GM12878 (cell line): ENCODE measurements at places on chromosomes 3 and 15.

GRCh38 chr15:93036951-93037819, 51.8 kb downstream of the RGMA start:
- DNase-seq: no peak

- DNase-seq: no peak
These were observed 3.6 kb upstream of the ARHGAP31 start for GRCh38 chr3:119290613-119291012.

GRCh38 chr3:34396288-34396687, 597.9 kb downstream of the PDCD6IP start:
- no peak for DNase-seq

DNA sequence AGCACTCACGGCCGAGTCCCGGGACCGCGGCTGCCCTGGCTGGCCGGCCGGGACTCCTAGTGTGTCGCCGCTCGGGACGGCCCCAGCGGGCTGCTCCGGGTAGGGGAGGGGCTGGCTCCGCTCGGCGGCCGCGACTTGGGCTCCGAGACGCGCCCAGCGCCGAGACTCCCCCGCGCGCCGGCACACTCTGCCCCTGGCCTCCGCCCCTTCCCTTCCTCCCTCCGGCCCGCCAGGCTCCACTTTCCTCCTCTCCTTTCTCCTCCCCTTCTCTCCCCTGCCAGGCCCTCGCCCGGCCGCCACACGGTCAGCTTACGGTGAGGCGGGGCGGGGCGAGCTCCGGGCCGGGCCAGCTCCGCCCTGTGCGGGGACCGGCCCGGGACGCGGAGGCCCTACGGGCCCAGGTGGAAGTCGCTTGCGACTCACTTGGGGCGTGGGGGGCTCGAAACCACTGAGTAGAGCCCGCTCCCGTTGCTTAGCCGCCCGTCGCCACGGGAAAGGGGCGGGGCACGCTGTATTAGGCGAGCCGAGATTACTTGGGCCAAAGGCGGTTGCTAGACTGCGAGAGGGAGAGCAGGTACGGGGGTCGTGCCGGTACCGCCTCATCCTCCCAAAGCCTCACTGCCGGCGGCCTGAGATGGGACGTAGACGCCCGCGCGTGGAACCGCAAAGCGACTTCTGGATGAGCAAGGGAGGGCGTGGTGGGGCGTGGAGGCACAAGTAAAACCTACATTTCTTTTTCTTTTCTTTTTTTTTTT, at the start of gene ITGB5:
Gene ITGB5 (minus strand): TSS at position 189 of the 755 bp plus-strand sequence. CDS start 365 bp downstream, outside the sequence.
- DNase-seq: no peak

- DNase-seq: no peak
These were observed 45.6 kb downstream of the CCDC12 start for GRCh38 chr3:46930945-46931403.

- peak; percentile 35 for DNase-seq
These were observed 26.7 kb upstream of the OR5K4 start for GRCh38 chr3:98326945-98327344.

DNA sequence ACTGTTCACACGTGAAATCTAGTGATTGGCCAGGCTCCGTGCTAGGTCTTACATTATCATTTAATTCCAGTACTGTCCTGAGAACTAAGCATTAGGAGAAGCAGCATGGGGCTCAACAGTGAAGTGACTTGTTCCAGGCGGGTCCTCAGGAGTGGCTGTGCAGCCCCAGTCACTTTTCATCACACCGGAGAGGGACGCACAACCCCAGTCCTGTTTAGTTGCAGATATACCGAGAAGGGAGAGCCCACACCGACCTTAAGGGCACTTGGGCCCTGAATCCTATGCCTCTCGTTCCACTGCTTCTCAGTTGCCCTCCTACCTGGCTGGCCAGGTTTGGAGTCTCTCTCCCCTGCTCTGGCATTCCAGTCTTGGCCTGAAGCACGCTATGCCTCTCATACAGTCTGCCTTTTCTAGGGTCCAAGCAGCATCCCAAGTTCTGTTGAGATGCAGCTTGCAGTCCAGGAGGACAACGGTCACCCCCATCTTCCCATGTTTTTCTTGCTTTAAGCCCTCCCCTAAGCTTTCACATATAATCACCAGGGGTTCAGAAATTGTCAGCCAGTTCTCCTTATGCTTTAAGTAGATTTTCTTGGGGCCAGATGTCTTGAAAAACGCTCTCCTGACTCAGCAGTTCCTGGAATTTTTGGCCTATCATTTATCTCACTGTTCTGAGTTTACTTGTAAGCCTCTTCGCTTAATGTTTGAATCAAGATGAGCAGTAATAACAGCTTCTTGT, 10.1 kb downstream of the FAM131A start:
- no peak for DNase-seq

- DNase-seq: no peak
These were observed 79.6 kb downstream of the NR2E3 start for GRCh38 chr15:71889947-71890346.

GRCh38 chr3:112472691-112473090, 26.6 kb downstream of the BTLA start:
- no peak for DNase-seq

- no peak for DNase-seq
These were observed 497.6 kb downstream of the NTRK3 start for GRCh38 chr15:87758794-87759418.

DNA sequence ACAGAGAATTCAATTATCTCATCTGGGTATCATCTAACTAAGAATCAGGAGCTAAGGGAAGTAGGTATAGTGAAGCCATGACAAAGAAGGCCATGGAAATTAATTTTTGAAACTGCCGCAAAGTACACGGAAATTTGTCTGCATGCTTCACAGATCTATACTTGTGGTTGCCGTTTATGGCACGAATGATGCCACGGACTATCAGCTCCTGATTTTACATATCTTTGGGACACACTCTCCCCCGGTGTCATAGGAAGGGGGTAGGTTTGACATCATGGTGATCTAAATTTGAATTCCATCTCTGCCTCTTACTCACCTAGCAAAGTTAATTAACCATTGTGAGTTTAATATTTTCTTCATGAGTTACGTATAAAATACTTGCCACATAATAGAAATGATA, 14.0 kb downstream of the ARPP21 start:
- DNase-seq: no peak

DNA sequence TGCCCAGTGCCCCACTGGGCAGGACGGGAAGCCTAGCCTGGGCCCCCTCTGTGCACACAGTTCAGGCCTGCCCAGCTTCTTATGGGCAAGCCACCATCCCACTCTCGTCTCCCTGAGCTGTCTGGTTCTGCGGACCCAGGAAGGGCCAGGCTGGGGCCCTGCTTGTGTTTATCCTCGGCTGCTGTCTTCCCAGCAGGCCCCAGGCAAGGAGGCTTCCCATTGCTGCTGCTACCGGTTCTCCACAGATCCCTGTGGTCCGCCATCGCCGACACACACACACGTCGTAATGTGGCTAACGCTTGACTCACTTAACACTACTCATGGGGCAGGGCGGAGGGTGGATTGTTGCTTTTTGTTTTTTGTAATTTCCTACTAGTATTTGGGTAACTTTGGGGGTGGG, 52.4 kb upstream of the SLC6A1 start:
- no peak for DNase-seq

DNA sequence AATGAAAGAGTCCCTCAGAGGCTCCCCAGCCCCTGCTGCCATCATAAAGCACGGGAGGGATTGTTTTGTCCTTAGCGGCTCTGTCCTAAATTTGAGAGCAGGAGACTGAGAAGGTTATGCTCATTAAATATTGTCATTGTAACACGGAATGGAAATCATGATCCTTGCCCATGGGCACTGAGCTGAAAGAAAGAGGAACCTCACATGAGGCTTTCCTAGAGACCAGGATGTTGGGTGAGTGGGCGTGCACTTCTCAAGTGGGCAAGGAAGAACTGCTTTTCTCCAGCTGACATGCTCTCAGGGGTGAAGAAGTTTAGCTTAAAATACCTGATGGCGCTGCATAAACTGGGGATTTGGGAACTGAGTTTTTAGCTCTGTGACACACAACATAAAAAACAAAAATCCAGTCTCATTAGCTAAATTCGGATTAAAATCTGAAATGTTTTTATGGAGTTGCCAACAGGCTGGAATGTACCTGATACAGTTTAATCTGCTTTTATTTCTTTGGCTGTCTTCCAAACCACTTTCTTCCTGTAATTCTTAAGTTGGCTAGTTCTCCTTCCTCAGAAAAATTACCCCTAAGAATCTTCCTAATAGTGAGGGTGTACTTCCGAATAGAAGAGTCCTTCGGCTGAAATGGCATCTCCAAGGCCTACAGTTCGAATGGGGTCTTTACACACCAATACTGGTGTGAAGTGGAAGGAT, 31.7 kb downstream of the ADPGK start:
- DNase-seq: no peak

DNA sequence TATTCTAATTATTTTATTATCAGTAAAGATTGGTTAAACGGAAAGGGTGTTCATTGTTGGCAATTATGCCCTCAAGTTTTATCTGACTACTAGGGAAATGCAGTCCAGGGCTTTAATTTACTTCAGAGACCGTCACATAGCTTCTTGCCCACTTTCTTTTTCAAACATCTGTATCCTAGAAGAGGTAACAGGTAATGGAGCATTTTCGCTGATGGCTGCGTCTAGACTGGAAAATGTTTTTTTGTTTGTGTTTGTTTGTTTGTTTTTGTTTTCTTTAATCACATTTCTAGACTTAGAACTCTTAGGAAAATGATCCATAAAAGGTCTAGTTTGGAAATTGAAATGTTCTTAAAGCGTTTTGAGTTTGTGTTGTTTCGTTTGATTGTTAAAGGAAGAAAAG, 71.4 kb downstream of the ANXA2 start:
- DNase-seq: no peak

DNA sequence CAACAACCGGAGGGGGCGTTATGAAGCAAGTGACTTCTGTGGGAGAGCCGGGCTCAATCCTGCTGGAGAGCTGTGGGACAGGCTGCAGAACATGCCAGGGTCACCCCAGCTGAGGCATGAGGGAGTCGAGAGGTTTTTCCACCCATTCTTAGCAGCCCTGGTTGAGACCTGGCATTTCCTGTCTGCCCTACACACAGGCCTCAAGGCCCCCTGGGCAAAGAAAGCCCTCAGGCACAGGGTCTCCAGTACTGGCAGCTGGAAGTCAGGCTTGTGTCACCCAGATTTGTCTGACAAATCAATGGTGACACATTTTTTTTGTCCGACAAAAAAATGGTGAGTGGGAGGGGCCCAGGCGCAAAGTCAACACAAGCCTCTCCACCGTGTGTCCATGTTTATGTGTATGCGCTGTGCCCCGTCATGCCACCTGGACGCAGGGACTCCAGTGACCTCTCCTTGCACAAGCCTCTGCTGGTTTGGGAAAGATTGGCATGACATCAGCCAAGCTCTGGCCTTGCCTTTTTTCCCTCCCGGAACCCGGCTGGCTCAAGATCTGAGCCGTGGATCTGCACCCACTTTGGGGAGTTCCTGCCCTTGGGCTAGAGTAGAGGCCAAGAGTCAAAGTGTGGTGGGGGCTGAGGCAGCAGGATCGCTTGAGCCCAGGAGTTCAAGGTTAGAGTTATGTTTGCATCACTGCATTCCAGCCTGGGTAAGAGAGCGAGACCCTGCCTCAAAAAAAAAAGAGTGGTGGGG, 20.8 kb upstream of the ALAS1 start:
- DNase-seq: no peak

- no peak for DNase-seq
These were observed 22.1 kb upstream of the BNC1 start for GRCh38 chr15:83306561-83306960.

- no peak for DNase-seq
These were observed 1.7 kb upstream of the SLC4A7 start for GRCh38 chr3:27485866-27486265.

DNA sequence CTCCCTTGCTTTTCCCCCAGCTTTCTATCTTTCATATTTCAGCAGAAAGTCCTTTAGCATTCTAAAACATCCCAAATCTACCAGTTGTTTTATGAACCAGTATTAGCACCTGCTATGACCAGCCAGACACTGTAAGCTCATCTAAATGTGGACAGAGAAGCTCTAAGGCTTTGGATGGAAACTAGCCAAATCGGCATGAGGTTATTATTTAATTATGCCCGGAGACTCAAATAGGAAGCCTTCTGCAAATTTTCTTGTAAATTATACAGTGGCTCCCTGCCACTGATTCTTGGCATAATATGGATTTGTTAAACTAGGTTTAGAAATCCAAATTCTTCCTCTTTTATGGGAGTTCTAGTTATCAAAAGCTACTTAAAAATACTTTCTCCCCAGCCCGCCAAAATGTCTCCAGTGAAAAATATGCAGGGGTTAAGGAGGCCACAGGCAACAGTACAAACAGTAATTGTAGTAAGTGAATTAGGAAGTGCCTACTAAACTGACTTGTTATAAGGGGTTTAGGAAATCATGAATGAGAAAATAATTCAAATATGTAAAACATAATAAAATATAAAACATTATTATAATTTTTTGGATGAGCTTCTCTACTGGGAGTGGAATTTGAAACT, 15.4 kb downstream of the MYH15 start:
- DNase-seq: no peak

- DNase-seq: no peak
These were observed 53.0 kb downstream of the PLSCR2 start for GRCh38 chr3:146416366-146416765.

GRCh38 chr15:82856397-82857170, 47.2 kb downstream of the WHAMM start:
- no peak for DNase-seq

GRCh38 chr15:98889930-98890695, 117.5 kb downstream of the PGPEP1L start:
- no peak for DNase-seq

GRCh38 chr15:65833501-65834205, 35.6 kb upstream of the RAB11A start:
- DNase-seq: no peak

- no peak for DNase-seq
These were observed 229.8 kb downstream of the LRTM1 start for GRCh38 chr3:54698054-54698453.

DNA sequence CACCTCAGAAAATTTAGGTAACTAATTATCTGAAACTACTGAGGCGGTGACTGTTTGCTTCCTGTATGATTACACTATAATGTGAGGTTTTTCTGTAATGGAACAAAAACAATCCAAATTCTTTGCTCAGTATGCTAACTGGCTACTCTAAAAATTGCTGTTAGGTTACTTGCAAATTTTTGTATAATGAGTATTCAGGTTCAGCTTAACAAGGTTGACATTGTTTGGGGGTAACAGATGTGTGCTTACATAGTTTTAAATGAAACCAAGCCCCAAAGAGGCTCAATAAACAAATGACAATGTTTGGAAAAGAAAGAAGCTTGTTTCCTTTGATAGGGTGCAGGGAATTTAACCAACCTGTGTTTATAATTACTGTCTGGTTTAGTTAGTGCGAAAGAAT, 414.5 kb upstream of the MDFIC2 start:
- no peak for DNase-seq

GRCh38 chr3:191026746-191027145, 164.3 kb upstream of the GMNC start:
- no peak for DNase-seq
